Psoas muscle (tissue), 8 donors: ENCODE measurements at places on chromosomes 7 and 10.

DNA sequence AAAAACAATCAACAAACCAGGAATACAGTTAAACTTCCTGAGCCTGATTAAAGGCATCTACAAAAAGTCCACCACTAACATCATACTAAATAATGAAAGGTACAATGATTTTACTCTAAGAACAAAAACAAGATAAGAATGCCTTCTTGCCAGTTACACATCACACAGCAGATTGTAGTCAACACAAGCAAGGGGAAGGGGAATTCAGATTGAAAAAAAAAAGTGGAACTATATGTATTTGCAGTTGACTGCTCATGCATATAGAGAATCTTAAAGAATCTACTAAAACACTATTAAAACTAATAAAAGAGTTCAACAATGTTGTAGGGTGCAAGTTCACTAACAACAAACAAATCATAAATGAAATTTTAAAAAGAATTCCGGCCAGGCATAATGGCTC lies 28.5 kb downstream of the ZNF33B start:
- DNase-seq, result no peak

DNA sequence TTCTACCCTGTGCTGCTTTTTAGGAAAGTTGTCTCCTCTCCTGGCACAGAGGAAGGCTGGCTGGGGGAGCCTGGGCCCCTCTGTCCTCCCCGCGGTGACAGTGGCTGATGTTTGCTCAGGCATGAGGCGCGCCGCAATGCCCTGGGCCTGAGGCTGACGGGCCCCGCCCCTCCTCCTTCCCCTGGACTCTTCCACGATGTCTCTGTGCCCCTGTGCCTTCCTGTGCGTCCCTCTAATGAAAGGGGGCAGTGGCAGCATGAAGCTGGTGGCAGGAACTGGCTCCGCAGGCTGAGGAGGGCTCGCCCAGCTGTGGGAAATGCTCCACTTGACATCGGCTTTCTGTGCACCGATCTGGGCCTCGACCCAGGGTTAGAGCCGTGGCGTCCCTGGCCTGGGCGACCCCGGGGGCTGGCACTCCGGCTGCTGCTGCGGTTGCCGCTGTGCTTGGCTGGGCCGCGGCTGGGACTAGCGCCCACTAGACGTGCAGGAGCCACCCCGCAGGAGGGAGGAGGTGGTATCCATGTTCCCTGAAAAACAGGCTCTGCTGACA lies 67.9 kb downstream of the ZNF680 start:
- no peak for DNase-seq

GRCh38 chr10:35916791-35917190 lies 274.7 kb upstream of the FZD8 start:
- DNase-seq, result no peak

DNA sequence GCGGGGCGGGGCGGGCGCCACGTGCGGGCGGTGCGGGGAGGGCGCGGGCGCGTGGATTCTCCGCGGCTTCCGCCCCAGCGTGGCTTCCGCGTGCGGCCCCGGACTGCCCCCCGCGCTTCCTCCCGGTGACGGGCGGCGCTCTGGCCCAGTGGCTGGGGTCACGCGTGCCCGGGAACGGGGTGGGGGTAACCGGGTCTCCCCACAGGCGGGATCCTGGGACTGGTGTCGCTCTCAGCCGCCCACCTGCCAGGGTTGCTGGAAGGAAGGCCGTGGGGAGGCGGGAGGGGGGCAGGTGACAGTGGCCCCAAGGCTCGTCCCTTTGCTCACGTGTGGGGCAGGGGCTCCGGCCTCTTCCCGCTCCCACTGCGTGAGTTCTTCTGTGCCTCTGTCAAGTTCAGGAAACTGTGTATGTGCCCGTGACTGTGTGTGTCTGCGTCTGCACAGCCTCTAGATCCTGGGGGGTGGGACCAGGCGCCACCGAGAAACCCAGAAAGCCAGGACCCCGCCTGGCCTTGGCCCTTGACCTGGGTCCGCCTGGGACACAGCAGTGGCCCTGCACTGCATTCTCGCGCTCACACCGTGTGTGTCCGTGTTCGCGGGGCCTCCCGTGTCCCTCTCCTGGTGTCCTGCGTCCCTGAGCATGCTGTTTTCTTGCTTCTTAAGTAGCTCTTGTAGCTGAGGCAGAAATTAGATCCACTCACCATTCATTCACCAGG lies 919 bp downstream of the MAFK start:
- DNase-seq, result peak; percentile 72

DNA sequence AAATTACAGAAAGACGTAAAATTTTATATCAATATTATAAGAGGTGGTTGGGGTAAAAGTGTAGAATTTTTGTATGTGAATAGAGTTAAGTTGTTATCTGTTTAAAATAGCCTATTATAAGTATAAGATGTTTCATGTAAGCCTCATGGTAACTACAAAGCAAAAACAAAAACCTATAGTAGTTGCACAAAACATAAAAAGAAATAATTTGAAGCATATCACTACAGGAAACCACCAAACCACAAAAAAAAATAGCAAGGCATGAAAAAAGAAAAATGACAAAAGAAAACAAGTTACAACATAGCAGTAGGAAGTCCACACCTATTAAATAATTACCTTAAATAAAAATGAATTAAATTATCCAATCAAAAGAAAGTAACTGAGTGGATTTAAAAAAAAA lies 12.4 kb upstream of the GSTK1 start:
- DNase-seq, result no peak

DNA sequence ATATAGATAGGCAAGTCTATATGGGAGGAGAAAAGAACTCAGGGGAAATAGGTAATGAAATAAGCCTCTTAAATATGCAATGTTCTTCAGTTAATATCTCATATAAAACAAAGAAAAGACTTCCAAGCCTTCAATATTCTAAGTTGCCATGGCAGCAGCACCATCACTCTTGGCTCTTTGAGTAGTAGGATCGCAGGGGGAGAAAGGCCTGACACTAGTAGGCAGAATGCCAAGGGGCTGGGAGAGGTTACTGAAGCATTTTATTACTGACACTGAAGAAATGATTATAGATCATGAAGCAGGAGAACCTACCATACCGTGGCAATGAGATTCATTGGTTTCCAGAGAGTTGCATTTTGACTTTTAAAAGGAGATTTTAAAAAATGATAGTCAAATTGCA lies 193.9 kb downstream of the NXPH1 start:
- no peak for DNase-seq

- DNase-seq, result no peak
Observed at GRCh38 chr7:44348300-44348699, 22.9 kb upstream of the CAMK2B start.

- DNase-seq, result no peak
Observed at GRCh38 chr10:80289451-80290287, at the start of gene MAT1A. TSS of gene MAT1A (minus strand) at chr10:80289658. CDS start at chr10:80289423, 235 bp downstream.

DNA sequence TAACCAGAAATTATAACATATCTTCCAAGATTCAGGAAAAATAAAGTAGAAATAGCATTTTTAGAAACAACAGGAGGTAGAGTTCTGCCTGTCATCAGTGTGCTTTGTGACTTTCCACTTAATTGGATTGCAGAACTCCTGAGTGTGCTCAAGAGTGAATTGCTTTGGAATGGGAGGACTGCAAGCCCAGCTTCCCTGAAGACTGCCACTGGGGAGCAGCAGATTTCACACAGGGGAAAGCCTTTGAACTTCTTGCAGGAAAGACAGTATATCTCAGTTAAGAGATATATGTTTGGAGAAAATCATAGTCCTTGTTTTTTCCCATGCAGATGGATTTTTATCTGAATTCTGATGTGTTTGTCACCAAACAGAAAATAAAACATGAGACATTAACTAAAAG lies 124.5 kb downstream of the TMEM168 start:
- no peak for DNase-seq

DNA sequence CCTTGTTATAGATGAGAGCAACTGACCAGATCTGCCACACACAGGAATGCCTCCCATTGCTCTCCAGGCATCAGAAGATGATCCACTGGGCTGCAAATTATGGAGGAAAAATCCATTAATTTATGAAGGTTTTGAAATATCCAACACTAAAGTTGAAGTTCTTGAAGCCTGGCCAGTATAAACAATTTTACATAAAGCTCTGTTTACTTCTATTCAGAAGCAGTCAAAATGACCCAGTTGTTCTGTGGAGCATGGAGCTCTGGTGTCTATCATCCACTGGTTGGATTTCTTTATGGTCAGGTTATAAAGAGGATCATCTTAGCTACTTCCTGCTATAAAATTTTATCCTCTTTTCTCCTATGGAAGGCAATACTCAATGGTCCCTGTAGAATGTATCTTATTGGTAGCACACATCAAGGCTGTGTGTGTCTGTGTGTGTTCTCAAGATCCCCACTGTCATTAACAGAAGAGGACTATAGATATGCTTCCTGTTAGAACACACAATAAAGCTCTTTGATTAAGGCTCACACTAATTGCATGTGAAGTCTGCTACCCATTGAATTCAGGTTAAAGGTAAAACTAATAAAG lies 747.4 kb downstream of the SUGCT start:
- no peak for DNase-seq

GRCh38 chr10:127303746-127304145 lies 107.4 kb upstream of the INSYN2A start:
- no peak for DNase-seq

DNA sequence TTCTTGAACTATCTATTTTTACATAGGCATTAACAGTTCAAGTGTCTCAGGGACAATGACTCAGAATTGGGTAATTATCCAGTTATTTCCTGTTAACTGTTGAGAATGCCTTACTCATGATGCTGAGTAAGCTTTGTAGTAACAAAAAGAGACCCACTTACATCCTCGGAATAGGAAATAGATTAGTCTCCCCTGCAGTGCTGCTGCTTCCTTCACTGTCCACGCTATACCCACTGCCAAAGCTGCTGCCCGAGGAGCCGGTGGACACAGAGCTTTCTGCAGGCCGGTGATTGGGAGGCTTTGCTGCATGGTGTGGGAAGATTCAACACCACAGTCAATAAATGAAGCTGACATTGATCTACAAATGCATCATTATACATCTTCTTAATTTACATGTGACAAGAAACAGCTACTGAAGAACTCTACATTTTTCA lies 357.1 kb downstream of the PCLO start:
- DNase-seq, result no peak

DNA sequence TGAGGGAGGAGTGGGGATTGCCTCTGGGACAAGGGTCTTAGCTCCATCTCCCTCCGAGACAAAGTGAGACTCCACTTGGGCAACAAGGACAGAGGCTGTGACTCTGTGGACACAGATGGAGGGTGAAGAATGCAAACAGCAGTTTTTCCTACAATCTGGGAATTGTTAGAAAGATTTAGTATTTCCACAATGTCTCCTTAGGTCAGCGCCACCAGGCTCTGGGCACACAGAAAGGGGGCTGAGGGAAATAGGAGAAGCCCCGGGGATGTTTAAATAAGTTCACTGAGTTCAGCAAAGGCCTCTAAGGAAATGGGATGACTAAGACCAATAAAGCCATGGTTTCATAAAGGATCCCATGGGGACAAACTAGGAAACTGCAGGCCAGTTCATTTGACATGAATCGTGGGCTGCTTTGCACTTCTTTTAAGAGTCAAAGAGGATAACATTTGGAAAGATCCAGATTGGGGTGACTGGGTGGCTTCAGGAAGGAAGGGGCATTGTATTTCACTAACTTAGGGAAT lies 219.8 kb upstream of the GLI3 start:
- no peak for DNase-seq

- no peak for DNase-seq
Observed at GRCh38 chr7:129644634-129645230, 33.2 kb downstream of the NRF1 start.

DNA sequence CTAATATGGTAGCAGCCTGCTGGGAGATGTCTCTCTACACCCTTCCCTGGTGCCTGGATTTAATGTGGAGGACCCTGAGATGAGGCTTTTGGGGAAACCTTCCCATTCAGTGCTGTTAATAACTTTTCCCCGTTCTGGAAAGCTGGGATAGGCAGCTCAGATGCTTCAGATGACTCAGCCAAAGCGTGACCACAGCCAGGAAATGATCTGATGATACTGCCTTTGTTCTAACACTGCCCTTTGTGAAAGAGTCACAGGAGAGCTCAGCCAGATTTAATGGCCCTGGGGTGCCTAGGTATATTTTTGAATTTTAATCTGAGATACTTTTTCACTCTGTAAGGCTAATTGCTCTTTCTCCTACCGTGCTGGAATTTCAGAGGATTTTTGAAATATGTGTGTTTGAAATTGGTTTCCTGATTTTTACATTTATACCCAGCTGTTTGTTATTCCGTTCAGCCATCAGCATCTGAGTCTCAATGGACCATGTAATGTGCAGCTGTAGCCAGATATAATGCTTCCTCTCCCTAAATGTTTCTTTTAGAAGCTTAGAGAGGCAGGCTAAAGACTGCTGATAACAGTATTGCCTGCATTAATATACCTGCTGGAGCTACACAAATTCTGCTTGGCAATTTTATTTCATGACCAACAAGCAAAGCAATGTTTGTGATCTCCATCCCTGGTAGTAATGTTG lies 17.8 kb downstream of the CELF2 start:
- peak; percentile 66 for DNase-seq

GRCh38 chr10:23870651-23871610 lies 338.0 kb upstream of the KIAA1217 start:
- no peak for DNase-seq

- no peak for DNase-seq
Observed at GRCh38 chr7:151809146-151809863, 67.6 kb downstream of the PRKAG2 start.

DNA sequence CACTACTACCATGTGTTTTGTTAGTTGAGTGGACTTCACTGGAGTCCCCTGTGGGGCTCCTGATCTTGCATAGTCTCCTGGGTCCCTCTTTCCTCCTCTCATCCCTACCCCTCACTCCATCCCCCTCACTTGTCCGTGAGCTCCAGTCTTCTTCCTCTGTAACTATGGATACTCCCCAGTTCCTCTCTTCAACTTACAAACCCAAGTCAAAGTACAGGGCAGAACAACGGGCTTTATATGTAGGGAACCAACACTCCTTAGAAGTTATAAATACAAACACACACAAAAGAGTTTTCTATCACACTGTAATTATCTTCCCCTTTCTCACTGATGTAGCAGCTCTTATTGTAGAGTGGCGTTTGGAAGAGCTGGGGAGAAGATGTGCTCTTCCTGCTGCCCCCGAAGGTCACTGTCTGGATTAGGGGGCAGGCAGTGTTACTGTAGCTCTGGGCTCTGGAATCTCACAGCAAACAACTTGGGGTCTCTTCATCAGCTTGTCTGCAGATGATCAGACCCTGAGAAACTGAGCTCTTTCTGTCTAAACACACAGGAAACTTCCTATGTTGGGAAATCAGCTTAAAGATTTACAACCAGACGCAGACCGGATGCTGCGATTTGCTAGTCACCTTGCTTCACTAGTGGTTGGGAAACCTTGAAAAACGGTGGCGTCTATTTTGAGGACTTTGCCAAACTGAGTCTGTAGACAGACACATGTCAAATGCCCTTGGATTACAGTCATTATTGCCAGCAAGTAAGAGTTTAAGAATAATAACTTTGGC lies 13.6 kb downstream of the SNX10 start:
- DNase-seq, result no peak
